Cardiac atrium fibroblast (primary cell): ENCODE measurements at places on chromosomes 2 and 18. TPM values are rescaled to one million over a fixed set of nuclear protein-coding genes. Genes with fewer than 3 reads are reported as not detected.

Gene VAPA
- 195 and 214 TPM in 2 replicates for total RNA-seq

Gene TCF7L1
- total RNA-seq, result 1.6 and 2.9 TPM in 2 replicates

Gene TMEM169
- 0.65 TPM in 1 of 2 replicates, not detected in the other for total RNA-seq

Gene SERPINB3
- not detected in 2 replicates for total RNA-seq

Gene OR6B2
- total RNA-seq, result not detected in 2 replicates

Gene RNF144A
- total RNA-seq, result 1.9 and 5.4 TPM in 2 replicates

Gene TUBB8B
- not detected in 2 replicates for total RNA-seq

Gene HRH4
- not detected in 2 replicates for total RNA-seq

Gene MRO
- total RNA-seq, result 3.1 and 3.2 TPM in 2 replicates

Gene MAP2
- 2.6 and 3.4 TPM in 2 replicates for total RNA-seq

Gene CSRNP3
- 0.54 and 1.5 TPM in 2 replicates for total RNA-seq

Gene LYG1
- total RNA-seq, result not detected in 2 replicates

Gene MROH2A
- total RNA-seq, result not detected in 2 replicates

Gene REG1B
- not detected in 2 replicates for total RNA-seq

Gene CNDP1
- total RNA-seq, result not detected in 2 replicates

Gene CYS1
- total RNA-seq, result under 0.01 and 0.16 TPM in 2 replicates

Gene CKAP2L
- 0.72 and 1.1 TPM in 2 replicates for total RNA-seq

Gene GAREM1
- total RNA-seq, result 5.1 and 30.0 TPM in 2 replicates

Gene SPATA3
- total RNA-seq, result not detected in 2 replicates

Gene KIF5C
- 0.16 TPM in 1 of 2 replicates, not detected in the other for total RNA-seq
